NCI-H1436 treated with DMSO at 0.1 percent for 48 hours (cell line): ENCODE measurements at places on chromosomes 7 and 10.

- no peak for DNase-seq
Observed at GRCh38 chr7:73521636-73522104, 423 bp downstream of the BAZ1B start.

- DNase-seq, result no peak
Observed at GRCh38 chr10:31321396-31321941, 2.5 kb downstream of the ZEB1 start.

DNA sequence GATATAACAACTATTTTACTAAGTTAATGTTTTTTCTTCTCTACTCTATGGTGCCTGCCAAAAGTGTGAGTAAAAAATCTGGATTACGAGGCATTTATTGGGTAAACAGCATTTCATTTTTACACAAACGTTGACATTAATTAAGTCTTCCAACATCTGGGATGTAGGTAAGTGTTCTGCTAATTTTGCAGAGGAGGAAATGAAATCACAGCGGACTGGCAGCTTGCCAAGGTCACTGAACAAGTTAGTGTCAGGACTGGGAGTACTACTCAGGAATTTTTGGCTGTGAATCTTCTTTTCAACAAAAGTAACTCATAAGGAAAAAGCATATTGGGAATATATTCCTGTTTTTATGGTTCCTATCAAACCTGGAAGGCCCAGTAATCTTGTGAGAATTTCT is 612.1 kb upstream of the FZD8 start:
- DNase-seq, result no peak

DNA sequence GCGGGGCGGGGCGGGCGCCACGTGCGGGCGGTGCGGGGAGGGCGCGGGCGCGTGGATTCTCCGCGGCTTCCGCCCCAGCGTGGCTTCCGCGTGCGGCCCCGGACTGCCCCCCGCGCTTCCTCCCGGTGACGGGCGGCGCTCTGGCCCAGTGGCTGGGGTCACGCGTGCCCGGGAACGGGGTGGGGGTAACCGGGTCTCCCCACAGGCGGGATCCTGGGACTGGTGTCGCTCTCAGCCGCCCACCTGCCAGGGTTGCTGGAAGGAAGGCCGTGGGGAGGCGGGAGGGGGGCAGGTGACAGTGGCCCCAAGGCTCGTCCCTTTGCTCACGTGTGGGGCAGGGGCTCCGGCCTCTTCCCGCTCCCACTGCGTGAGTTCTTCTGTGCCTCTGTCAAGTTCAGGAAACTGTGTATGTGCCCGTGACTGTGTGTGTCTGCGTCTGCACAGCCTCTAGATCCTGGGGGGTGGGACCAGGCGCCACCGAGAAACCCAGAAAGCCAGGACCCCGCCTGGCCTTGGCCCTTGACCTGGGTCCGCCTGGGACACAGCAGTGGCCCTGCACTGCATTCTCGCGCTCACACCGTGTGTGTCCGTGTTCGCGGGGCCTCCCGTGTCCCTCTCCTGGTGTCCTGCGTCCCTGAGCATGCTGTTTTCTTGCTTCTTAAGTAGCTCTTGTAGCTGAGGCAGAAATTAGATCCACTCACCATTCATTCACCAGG is 919 bp downstream of the MAFK start:
- no peak for DNase-seq

- no peak for DNase-seq
Observed at GRCh38 chr10:19812976-19813375, 3.3 kb upstream of the PLXDC2 start.

- DNase-seq, result no peak
Observed at GRCh38 chr7:137789215-137789882, 57.4 kb downstream of the DGKI start.

DNA sequence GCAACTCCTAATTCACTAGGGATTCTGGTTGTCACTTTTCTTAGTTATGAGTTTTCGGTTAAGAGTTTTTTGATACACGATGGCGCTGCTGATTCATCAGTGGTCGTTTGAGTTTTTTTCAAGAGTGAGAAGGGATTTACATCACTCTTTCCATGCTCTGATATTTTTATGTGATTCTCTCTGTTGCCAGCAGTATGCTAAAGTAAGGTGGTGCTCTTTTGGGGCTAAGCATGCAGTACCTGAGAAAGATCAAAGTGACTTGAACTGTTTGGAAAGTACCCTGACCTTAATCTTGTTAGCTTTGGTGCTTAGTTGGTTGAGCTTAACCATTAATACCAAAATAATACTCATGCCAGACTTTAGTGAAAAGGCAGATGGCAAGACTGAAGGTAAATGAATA is 28.1 kb downstream of the STAMBPL1 start:
- DNase-seq, result no peak

GRCh38 chr10:32110790-32111189 is 54.6 kb upstream of the KIF5B start:
- no peak for DNase-seq

GRCh38 chr7:25617214-25617613 is 388.9 kb upstream of the NPVF start:
- no peak for DNase-seq

DNA sequence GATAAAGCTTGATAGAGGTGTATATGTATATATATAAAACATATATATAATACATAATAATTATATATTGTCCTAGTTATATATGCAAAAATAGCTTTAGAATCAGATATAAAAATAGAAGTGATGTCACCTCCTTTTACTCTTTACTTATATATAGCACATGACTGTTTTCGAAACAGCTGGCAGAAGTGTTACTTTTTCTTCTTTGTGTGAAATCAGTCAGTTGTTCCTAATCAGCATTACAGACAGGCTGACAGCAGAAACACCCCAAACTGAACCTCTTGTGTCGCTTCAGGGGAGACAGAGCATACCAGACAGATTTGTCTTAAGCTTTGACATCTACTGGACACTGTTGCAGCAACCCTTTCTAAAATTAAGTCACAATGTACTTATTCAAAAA is 684.9 kb upstream of the CELF2 start:
- DNase-seq, result no peak

DNA sequence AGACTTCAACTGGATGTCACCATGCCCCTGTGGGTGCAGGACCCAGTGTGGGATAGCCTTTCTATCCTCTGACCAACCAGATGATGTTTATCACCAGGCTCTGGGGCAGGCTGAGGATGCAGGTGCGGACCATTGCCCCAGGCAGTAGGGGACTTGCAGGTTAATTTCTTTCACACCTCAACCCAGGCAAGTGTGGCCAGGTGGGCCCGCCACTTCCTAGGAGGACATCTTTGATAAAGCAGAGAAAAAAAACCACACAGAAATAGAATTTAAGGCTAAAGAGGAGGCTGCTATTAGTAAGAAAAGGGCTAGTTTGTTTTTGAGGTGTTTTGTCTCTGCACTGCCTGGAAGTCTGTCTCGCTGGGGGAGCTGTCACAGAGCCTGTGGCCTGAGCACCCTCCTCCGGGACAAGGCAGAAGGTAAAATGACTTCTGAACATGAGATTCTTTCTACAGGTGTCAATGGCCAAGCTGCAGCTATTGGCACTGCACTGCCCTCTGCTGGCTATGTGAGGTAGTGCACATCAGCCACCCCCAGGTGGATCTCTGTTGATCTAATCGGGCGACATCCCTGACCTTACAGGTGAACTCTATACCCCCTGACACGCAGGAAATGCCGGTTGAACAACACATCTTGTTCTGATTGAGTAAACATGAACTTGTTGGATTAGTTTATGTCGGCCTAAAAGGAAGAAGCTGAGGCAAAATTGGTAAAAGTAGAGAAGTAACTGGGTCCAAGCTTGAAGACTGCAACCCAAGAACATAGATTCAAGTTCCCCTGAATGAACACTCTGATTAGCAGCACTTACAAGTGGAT is 21.0 kb downstream of the UPP1 start:
- no peak for DNase-seq

DNA sequence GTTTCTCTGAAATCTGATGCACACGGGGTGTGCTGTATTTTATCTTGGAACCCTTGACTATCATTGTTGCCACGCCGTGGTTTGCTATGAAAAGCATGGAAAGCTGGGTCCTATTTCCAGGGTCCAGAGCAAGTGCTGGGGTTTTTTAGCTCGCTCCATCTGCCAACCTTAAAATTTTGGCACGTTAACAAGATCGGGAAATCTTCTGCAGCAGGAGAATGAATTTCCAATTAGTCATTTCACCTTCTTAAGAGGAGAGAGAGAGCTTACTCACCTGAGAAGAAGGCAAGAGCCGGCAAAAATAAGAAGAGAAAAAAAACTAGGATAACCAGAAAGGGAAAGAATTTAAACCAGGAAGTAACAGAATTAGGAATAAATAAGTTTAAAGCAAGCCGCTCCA is 223.6 kb upstream of the CELF2 start:
- DNase-seq, result no peak

GRCh38 chr10:57699944-57700343 is 567.8 kb downstream of the IPMK start:
- DNase-seq, result no peak

- DNase-seq, result no peak
Observed at GRCh38 chr7:24879291-24879690, 100.7 kb downstream of the OSBPL3 start.

DNA sequence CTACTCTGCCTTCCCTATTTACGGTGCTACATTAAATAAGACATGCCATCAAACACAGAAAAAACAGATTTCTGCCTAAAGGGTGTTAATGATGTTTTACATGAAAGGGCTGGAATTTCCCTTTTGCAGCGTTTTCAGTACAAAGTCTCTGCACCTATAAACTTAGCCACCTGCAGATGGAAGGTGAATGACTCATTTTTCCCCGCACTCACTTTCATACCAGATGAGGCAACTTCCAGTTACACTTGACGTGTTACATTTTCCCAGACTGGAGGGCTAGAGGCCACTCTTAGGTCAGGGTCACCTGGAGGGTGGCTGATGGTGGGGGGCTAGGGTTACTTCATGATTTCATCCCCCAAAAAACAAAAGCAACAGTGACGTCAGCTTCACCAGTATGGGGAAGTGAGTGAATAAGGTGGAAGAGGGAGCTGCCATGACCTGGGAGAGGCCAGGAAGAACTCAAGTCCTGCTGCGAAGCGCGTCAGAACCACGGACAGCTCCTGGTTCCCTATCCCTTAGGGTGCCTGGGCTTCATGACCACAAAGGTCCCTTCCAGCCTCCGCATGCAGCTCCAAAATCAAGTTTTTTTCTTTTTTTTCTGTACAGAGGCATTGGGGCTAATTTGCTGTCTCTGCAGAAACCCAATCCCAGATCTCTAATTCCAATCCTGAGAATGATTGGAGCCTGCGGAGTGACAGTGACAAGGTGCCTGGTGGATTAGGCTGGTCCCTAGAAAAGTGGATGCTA is 94.0 kb downstream of the ADARB2 start:
- DNase-seq, result no peak

DNA sequence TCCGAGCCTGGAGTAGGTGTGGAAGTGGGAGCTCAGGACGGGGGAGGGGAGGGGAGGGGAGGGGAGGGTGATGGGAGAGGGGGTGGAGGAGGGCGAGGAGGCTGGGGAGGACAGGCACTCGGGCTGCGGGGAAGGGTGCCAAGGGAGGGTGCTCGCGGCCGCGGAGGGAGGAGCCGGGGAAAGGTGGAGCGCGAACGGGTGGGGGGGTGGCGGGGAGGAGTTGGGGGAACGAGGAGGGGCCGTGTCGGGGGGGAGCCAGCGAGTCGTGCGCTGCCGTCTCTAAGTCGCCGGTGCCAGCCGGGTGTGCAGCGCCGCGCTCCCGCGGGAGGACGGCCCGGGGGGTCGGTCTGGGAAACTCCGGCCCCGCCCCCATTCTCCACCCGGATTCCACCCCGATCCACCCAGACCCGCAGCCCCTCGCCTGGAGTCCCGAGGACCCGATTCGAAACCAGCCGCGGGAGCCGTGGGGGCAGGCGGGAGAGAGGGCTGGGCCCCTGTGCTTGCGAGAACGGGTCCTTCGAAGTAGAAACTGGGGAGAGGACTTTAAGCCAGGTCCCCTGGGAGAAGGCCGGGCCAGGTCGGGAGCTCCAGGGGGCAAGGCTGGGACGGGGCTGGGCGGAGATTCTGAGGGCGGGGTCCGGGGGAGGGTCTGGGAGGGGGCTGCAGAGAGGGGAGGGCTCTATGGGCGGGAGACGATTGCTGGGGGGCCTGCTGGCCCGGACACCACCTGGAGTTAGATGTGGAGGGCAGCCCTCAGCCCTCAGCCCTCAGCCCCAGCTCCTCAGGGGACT is at the start of gene ZNF467:
TSS of gene ZNF467 (minus strand) at position 143 of the 791 bp plus-strand sequence. CDS start 2,556 bp downstream, outside the sequence.
- peak; percentile 29 for DNase-seq

GRCh38 chr10:74593470-74593869 is 232.9 kb upstream of the KAT6B start:
- no peak for DNase-seq

GRCh38 chr7:88686468-88687229 is 72.9 kb upstream of the ZNF804B start:
- no peak for DNase-seq

DNA sequence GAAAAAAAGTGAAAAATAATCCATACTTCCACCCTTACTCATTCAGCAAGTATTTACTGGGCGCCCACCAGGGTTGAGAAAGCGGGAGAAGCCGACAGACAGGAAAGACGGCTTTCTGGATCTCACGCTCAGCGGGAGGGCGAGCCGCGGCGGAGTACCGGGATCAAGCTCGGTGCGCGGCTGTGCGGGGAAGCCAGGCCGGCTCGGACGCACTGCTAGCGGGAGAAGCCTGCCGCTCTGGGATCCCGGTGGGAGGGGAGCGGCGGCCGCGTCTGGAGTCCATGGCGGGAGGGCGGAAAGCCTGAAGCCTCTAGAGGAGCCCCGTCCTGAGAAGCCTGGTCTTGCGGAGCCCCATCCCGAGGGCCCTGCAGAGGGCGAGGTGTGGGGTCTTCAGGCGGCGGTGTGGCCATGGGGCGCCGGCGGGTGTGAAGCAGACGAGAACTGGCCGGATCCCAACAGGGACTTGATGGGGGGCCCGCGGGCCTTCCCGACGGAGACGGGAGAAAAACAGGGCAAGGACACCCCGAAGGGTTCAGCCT is 82.9 kb downstream of the VIPR2 start:
- no peak for DNase-seq

- DNase-seq, result no peak
Observed at GRCh38 chr7:1703441-1703840, 33.4 kb downstream of the ELFN1 start.

- DNase-seq, result no peak
Observed at GRCh38 chr10:78696791-78697395, 371.9 kb upstream of the ZMIZ1 start.

GRCh38 chr7:17680943-17681351 is 259.3 kb downstream of the SNX13 start:
- no peak for DNase-seq

DNA sequence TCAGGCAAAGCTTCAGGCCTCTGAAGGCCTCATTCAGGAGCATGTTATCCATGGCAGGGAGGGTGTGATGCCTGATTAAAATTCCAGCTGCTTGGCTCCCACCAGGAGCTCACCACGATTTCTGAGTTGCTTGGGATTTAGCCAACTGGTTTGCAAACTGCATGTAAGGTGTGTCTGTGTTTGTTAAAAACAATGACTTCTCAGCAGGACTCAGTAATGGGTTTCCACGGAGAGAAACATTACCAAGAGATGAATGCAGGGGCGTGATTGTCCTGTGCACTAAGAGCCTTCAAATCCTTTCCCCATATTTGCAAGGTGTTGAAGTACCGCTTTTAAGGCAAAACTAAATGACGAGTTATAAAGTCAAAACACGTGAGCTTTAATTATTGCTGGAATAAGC is 88.8 kb upstream of the BTBD16 start:
- no peak for DNase-seq

GRCh38 chr10:93131986-93132385 is 58.3 kb downstream of the CYP26A1 start:
- no peak for DNase-seq
